ENCODE measurements at places on chromosomes 2 and 18.

GRCh38 chr2:234075518-234075915 lies 25.0 kb downstream of the SPP2 start:
- no peak for DNase-seq

DNA sequence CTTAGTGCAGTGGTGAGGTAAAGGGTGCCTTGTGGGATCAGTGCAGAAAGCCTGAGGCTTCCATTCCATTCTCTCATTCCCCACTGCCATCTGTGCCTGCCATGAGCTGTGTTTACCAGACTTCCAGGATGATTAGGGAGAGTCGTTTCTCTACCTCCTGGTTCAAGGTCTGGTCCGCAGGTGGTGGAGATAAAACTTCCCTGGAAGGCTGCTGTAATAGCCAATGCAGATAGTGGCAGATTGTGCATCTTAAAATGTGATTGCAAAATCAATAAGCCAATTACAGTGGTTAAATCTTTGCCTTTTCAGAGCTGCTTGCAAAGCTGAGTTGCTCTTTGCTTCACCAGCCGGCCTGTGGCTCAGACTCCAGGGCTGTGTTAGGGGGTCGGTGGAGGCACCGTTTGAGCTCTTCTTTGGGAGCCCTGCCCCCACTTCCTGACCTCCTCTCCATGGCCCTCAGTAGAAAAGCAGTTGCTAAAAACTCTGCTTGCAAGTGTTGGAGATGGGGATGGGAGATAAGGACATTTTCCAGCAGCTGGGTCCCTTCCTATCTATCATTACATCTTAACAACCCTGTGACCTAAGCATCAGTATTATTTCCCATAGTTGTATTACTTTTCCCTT lies 95.2 kb upstream of the HS6ST1 start:
- no peak for DNase-seq

- no peak for DNase-seq
These were observed 21.0 kb upstream of the RRM2 start for GRCh38 chr2:10101491-10101890.

- DNase-seq: no peak
These were observed 344.0 kb downstream of the SOX11 start for GRCh38 chr2:6036211-6036610.
